ENCODE measurements at places on chromosomes 13 and 19.
A peak's percentile ranks its signal among the peaks of the same experiment; 100 is the strongest.

DNA sequence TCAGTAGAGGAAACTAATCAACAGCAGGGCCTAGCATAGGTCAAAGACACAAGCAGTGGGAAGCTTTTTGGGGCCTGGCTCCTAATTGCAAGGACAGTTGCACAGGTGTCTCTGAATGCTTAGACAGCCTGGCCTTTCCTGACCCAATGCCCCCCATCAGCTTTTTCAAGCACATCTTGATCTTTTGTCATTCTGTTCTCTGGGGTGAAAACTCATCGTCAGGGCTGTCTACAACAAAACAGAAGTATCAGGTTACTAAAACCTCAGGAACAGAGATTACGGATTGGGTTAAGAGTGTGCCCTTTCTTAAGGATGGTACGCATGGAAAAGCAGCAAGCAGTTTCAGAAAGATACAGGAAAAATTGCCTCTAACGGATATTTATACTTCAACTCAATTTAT is 8.3 kb upstream of the ZNF254 start:
- no peak for DNase-seq

DNA sequence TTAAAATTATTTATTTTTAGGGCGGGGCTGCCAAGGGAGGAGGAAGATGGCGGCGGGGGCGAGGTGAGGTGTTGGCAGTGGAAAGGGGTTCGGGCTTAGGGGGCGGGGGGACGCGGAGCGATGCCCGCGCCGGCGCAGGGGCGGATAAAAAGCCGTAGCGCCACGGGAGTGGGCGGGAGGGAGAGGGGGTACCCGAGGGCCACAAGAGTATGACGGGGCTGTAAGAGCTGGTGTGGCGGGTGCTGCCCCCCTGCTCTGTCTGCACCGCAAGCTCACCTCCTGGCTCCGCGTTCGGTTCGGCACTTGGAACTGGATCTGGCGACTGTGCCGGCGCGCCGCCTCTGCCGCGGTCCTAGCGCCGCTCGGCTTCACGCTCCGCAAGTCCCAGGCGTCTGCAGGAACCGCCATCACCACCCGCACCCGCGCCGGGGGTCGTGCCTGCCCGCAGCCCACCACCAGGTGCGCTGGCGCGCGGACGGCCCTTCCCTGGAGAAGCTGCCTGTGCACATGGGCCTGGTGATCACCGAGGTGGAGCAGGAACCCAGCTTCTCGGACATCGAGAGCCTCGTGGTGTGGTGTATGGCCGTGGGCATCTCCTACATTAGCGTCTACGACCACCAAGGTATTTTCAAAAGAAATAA is 265.2 kb upstream of the SGCG start:
- DNase-seq: peak; percentile 23

DNA sequence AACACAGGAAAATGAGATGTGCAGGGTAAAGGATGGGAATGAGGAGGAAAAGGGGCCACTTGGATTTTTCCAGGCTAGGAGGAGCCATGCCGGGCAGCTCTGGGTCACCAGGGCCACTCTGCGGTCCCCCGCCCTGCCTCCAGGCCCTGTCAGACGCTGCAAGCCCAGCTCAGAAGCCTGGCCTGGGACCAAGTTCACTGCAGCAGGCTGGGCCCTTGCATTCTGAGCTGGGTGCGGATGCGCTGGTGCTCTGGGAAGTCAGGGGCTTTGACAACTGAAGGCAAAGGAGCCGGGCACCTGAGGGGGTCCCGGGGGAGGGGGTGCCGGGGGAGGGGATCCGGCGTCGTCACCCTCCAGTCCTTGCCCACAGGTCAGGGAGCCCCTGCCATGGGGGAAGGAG is 77.5 kb downstream of the WTIP start:
- DNase-seq: no peak

- no peak for DNase-seq
These were observed 7.0 kb downstream of the ABHD8 start for GRCh38 chr19:17296273-17296672.

DNA sequence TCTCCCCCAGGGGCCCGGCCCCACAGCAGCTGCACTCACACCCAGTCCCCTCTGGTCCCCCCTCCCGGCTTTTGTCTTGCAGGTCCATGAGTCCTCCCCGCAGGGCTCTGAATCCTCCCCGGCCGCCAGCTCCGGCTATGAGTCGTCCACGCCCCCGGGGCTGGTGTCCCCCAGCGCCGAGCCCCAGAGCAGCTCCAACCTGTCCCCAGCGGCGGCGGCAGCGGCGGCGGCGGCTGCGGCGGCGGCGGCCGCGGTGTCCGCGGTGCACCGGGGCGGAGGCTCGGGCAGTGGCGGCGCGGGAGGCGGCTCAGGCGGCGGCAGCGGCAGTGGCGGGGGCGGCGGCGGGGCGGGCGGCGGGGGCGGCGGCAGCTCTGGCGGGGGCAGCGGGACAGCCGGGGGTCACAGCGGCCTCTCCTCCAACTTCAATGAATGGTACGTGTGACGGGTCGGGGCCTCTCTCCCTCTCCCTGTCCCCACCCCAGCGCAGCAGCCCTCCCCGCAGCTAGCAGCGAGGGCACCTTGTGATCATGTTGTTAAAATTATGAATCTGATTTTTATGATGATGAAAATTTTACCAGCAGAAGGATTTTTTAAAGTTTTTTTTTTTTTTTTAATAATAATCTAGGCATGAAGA is 3.8 kb downstream of the ZIC2 start:
- DNase-seq: peak; percentile 66

Measured in lower leg skin (tissue), 4 donors.